Mucosa of gallbladder (tissue), 1 donor: ENCODE measurements at places on chromosomes 1 and 21. TPM values are rescaled to one million over a fixed set of nuclear protein-coding genes. Genes with fewer than 3 reads are reported as not detected.
A peak's percentile ranks its signal among the peaks of the same experiment; 100 is the strongest.

The EXOC8 gene
- total RNA-seq, result 15.9 TPM

The PSRC1 gene
- total RNA-seq, result 7.4 TPM

The FOXD2 gene
- total RNA-seq, result 0.26 TPM

The TTC39A gene
- 62.3 TPM for total RNA-seq

The AKIRIN1 gene
- total RNA-seq, result 59.3 TPM

The KIAA0040 gene
- total RNA-seq, result 16.1 TPM

The CR1 gene
- total RNA-seq, result 1.6 TPM

The ACKR1 gene
- total RNA-seq, result 23.3 TPM

The CFHR1 gene
- 0.75 TPM for total RNA-seq

DNA sequence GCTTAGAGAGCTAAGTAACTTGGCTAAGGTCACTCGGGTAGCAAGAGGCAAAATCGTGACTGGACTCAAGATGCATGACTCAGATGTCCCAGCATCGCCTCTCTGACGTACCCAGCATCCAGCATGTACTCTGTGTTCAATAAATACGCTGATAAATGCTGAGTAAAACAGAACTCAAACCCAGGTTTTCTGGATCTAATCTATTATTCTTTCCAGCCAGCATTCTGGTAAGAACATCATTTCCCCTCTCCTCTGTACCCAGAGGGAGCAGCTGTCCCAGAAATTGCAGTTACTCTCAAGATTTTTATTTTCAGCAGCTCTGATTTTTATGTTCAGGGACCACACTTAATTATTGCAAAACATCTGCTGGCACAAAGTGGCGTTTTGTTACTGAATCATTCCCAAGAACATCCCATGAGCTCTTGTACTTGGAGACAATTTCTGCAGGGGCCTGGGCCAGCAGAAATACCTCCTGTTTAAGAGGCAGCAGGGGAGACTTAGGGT lies 249.0 kb downstream of the PRDM2 start:
- peak; percentile 27 for DNase-seq

DNA sequence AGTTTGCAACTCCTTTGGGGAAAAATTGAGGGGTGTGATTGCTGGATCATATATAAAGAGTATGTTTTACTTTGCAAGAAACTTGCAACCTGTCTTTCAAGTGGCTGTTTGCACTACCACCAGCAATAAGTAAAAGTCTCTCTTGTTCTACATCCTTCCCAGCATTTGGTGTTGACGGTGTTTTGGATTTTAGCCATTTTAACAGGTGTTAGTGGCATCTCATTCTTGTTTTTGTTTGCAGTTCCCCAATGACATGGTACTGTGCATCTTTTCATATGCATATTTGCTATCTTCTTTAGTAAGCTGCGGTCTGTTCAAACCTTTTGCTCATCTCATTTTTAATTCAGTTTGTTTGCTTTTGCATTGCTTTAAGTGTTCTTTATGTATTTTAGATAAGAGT lies 535.5 kb downstream of the LRRIQ3 start:
- no peak for DNase-seq

GRCh38 chr1:25647106-25647505 lies 30.5 kb downstream of the MAN1C1 start:
- no peak for DNase-seq

- DNase-seq, result peak; percentile 26
Observed at GRCh38 chr1:61241411-61241838, 159.1 kb downstream of the NFIA start.

DNA sequence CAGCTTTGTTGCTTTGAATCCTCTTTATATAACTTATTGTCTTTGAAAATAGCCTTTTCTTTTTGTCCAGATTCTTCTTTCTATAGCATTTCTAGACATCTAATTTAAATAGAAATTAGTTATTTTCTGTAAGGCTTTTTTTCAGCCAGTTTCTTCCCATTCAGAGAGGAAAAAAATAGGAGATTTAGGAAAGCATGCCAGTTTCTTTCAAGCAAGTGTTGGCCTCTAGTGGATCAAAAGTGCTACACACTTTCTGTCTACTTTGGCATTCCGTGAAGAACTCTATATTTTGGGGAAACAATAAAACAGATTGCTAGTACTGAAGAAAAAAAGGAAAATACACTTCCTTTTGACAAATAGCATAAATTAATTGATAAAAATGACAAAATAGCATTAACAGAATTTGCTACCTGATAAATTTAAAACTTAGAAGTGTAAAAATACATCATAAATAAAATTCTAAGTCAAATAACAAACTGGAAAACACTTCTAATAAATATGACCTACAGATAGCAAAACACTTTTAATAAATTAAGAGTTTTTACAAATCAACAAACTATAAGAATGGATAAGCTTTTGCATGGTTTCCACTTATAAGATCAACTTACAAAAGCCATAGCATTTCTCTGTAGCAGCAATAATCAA lies 13.1 kb upstream of the EXO1 start:
- no peak for DNase-seq

GRCh38 chr1:78664763-78665162 lies 15.1 kb downstream of the IFI44 start:
- no peak for DNase-seq

DNA sequence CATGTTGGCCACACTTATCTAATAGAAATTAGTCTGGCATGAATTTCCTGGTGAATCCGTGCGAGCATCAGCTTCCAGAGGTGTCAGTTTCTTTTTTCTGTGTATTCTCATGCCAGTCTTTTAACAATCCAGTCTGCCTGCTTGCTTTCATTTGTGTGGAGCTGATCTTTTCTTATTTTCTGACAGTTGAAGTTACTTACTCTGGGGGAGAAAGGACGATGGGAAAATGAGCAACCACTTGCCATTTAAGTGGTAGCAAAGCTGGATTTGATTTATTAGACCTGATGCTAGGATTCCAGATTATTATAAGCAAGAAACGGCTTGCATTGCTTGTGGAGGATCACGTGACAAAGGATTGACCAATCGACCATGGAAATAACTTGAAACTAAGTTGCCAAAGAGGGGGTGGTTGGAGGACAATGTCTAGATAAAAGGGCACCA lies 24.3 kb upstream of the APP start:
- DNase-seq, result no peak

- DNase-seq, result no peak
Observed at GRCh38 chr1:224687465-224687864, 71.3 kb downstream of the CNIH3 start.

DNA sequence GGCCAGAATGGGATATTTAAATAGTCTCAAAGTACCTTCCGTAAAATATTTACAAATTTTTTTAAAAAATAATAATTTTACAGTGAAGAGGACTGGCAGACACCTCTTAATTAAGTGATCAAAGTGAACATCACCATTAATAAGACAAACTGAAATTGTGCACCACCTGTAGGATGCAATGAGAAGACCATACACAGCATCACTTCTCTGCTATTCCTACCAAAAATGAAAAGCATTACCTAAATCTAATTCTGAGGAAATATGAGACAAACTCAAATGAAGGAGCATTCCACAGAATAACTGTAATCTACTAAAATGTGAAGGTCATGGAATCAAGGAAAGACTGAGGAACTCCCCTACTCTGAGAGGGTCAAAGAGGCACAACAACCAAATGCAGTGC lies 68.2 kb upstream of the PRDX6 start:
- DNase-seq, result no peak

- DNase-seq, result no peak
Observed at GRCh38 chr1:209389258-209389657, 194.3 kb upstream of the CAMK1G start.

- no peak for DNase-seq
Observed at GRCh38 chr1:54309631-54310366, 96.4 kb downstream of the SSBP3 start.

GRCh38 chr1:90100566-90100965 lies 105.7 kb downstream of the ZNF326 start:
- no peak for DNase-seq

DNA sequence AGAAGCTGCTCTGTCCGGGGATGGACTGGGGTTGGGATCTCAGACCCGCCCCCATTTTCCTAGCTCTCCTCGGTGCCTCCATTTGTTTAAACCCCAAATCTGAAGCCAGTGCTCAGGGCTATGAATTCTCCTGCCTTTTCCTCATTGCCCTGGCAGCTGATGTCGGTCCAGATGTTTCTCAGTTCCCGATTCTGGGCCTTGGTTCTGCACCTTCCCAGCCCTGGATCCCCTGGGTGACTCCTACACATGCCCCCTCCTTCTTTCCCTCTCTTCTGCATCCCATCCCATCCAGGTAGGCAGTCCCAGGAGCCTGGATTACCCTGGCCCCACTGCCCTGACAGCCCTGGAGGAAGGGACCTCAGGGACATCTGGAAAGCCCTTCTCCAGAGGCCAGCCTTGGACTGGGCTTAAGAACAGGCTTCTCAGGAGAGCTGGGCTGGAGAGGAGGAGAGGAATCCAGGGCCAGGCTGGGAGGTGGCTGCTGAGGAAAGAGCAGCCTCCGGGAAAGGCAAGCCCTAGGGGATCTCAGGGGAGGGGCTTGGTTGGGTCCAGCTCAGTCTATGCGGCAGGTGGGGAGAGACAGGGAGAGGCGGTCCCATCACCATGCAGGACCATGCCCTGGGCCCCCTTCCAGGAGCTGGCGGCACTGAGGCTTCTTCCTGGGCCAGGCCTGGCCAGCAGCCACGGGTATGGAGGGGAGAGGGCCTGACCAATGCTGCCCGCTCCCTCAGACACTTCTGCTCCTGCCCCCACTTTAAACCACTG lies 6.8 kb upstream of the EPS8L3 start:
- peak; percentile 60 for DNase-seq

DNA sequence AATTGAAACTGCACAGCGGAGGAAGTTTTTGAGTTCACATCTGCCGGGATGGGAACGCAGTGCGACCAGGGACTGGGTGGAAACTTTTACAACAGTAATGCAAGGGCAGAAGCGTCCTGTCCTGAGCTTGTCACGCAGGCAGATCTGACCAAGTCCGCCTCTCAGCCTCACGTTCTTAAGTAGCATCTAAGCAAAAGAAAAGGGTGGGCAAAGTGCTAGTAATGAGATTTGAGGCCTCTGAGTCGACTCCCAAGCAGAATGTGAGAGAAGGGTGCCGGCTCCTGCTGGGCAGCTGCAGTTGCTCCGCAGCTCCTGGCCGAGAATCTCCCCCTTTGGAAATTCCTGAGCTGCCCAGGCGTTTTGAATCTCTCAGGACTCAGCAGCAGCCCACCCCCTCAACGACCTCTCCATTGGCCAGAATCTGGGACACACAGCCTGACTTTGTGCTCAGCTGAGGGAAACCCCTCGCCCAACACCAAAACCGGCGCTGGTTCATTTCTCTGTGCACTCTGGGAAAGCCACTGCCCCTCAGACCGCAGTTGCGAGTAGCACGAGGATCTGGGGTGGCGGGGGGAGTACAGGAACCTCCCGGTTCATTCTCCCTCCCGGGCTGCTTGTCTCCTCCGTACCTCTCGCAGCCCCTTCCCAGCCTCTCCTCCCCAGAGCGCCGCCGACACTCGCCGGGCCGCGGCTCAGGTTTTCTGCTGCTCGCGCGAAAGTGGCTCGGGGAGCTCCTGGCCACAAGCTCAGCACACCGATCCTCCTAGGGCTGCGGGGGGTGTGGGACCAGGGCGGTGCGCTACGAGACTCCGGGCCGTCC lies 913 bp upstream of the S1PR1 start:
- DNase-seq, result peak; percentile 29

GRCh38 chr21:44905728-44906090 lies 15.0 kb downstream of the ITGB2 start:
- DNase-seq, result no peak

GRCh38 chr1:192109576-192109975 lies 48.7 kb upstream of the RGS18 start:
- no peak for DNase-seq

DNA sequence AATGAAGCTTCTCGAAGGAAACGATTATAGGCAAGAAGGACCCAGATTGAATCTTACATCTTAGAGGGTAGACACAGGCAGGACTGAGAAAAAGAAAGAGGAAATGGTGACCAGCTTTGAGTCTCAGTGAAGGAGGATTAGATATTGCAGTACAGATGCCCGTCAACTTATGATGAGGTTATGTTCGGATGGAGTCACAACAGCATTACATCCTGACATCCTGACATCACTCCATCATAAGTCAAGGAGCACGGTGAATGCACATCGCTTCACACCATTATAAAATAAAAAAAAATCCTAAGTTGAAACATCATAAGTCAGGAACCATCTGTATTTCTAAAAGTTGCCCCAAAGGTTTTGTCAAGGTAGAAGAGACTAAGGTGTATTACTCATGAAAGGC lies 312.3 kb upstream of the PLXNA2 start:
- DNase-seq, result no peak

- no peak for DNase-seq
Observed at GRCh38 chr1:220902916-220903315, 23.7 kb downstream of the HLX start.

DNA sequence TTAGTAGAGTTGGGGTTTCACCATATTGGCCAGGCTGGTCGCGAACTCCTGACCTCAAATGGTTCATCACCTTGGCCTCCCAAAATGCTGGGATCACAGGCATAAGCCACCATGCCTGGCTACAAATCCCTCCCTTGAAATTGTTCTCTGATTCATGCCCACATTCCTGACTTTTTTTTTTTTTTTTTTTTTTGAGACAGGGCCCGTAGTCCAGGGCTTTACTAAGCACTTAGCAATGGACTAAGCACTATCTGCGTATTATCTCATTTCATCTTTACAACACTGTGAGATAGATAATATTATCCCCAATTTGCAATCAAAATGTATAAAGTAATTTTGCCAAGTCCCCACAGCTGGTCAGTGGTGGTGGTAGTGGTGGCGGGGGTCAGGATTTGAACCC lies 58.9 kb downstream of the VWA5B1 start:
- no peak for DNase-seq

DNA sequence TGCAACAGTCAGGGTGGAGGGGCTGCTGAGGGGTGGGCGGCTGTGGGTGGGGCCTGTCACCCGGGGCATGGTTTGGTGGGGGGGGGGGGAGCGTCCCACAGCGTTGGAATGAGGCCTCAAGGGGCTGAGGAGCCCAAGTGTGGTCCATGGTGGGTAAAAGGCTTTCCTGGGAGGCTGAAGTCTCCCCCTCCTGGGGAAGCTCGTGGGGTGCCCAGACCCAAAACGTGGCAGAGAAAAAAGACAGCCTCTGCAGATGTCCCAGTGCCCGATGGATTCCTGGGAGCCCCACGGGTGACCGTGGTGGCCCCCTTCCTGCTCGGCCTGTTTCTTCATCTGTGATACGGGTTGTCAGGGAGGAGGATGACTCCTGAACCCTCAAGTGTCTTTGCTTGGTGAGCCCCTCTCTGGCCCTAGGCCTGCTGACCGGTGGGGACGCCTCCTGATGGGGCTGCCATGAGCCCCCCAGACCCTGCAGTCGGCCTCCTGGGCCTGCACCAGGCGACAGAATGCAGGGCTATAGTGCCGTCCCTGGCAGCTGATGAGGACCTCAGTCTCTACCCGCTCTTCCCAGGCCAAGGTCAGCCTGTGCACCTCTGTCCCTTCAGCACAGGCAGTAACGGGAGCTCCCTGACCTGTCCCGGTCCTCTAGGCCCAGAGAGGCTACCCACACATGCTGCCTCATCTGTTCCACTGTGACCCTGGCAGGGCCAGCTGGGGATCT lies 1.1 kb downstream of the OBSCN start:
- DNase-seq, result no peak

DNA sequence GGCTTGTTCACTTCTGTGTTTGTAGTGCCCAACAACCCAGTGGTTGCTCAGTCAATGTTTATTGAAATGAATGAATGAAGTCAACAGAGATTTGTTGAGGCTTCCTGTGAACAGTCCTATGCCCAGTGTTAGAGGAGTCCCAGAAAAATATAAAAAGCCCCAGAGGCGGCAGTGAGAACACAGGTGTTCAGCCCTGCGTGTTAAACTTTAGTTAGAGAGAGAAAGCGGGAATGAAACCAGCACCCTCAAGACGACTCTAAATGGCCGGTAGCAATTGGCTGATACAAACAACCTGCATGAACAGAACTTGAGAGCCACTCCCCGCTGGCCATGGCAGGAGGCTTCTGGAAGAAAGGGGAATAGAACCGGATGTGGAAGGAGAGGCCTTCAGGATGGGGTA lies 22.6 kb downstream of the TMEM51 start:
- no peak for DNase-seq
